Nucleus accumbens (tissue), 56 donors: ENCODE measurements at places on chromosomes 6 and 20.

DNA sequence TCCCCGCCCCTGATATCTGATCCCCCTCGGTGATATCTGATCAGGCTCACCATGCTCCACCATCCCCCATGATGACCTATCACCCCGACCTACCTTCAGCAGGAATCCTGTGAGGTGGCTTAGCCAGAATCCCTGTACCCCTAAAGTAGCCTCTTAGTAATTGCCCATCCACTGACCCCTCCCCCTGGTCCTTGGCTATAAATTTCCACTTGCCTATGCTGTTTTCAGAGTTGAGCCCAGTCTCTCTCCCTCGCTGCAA lies 177.5 kb upstream of the GGTLC1 start:
- no peak for DNase-seq

DNA sequence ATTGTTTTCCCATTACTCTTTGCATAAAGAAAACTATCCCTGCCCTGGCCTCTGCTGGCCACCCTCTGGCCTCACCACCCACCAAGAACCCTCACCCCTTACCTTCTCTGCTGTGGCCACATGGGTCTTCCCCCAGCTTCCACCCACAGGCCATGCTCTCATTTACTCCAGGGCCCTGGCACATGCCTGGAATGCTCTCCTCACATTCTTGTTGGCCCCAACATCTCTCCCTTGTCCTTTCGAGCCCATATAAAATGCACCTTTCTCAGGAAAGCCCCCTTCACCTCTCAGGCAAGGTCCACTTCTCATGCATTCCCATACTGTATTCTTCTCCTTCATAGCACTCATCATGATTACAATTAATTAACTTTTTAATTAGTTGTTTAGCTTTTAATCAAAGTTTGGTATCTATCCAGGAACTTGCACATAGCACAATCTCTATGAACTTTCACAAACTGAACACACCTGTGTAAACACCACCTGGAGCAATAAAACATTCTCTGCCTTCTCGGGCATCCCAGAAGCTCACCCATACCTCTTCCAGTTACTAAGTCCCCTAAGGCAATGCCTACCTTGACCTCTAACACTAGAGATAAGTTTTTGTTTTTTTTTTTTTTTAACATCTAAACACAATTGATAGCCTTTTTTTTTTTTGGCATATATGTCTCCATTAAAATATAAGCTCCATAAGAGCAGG lies 617.2 kb downstream of the PTPRT start:
- DNase-seq: no peak

DNA sequence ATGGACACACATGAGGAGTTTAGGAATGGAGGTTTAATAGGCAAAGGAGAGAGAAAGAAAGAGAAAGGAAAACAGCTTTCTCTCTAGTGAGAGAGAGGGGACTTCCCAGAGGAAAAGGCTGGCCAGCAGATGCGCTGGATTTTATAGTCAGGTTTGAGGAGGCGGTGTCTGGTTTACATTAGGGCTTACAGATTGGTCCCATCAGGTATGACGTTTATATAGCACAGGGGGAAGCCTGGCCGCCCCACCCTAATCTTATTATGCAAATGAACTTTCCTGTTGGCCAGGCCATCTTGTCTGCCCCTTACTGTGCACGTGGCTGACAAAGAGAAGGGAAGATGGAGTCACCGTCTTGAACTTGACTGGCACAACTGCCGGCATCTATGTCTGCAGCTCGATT lies 86.6 kb upstream of the QKI start:
- no peak for DNase-seq

- DNase-seq: peak; percentile 76
These were observed 160.1 kb upstream of the QKI start for GRCh38 chr6:163254341-163254835.

GRCh38 chr6:5135788-5136376 lies 50.7 kb downstream of the PPP1R3G start:
- no peak for DNase-seq

- no peak for DNase-seq
These were observed 117.6 kb downstream of the F13A1 start for GRCh38 chr6:6202886-6203285.

DNA sequence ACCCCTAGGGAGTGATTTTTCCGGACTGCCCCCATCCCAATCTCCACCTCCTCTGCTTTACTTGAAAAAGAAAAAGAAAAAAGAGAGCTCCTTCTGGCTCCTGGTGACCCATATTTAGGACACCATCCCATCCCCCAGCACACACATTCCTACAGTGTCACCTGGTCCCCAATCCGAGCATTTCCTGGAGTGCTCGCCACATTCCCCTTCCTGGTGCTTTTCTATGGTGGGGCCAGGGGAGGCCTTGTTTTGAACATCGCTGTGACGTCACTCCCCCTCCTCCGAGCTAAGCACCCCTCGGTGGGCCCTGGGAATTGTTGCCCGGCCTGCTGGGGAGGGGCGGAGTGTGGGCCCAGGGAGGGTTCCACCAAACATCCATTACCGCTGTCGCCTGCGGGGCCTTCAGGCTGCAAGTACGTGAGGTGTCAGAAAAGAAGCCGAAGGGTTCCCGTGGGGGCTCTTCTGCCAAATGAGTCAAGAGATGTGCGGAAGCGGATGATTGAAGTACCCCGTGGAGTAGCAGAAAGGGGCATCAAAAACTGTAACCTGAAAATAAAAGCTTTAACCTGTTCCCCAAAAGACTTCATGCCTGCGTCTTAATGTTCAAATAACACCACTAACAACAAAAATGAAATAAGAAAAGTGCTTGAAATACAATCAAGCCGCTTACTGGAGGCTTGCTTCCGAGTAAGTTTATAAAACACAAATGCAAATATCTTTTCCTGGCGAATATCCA lies 2.8 kb upstream of the FOXC1 start:
- DNase-seq: no peak

DNA sequence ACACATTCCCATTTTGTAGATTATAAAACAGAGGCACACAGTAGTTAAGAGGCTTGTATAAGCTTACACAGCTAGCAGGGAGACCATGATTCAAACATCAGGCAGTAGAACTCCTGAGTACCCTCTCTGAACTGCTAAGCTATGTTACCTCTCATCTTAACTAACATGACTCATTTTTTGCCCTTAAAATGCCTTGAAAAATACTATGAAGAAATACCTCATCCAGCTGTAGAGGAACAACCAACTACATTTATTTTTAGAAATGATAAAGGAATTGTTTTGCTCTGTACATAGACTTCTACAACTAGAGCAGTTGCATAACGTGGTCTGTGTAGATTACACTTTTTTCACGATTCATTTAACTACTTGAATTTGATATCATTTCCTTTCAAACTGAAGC lies 102.1 kb downstream of the FLRT3 start:
- no peak for DNase-seq

- DNase-seq: no peak
These were observed 120.0 kb downstream of the CEBPB start for GRCh38 chr20:50310673-50311051.

DNA sequence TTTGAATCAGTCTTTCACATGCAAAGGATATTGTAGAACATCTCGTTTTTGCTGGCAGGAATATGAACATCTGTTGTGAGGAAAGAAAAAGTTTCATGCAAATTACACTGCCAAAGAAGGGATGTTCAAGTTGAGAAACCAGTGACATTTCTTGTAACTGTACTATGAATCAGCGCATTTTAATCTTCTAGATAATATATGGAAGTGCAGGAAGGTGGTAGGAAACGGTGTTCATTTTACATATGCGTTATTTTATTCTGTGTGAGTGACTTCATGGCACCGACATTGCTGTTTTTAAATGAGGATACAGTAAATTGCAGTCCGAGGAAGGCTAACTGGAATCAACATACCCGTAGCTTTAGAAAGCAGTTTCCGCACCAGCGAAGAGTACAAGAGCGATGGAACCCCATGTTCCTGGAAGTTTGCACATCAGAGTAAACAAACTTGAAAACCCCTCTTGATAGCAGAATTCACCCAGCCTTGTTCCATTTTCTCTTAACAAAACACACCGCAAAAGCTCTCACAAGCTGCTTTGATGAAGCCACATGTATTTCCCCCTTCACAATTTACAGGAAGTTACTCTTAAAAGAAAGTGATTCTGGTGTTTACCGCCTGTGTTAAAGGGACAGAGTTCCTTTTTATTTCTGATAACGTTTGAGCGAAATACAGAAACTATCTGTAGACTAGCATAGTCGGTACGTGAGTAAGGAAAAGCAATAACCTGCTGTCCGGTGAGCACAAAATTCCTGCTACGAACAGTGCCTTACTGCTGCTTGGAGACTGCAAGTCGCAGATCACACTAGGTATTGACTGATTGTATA lies 11.5 kb downstream of the PRDM1 start:
- DNase-seq: no peak

GRCh38 chr6:41691426-41692079 lies 43.9 kb downstream of the TFEB start:
- no peak for DNase-seq

GRCh38 chr6:88823998-88824397 lies 139.4 kb downstream of the RNGTT start:
- no peak for DNase-seq
